ENCODE measurements at places on chromosomes 11 and 22. TPM values are rescaled to one million over a fixed set of nuclear protein-coding genes. Genes with fewer than 3 reads are reported as not detected.

Gene CABP4
- polyA plus RNA-seq: 0.31 TPM

Gene DRAP1
- 267 TPM for polyA plus RNA-seq

Gene GTSE1
- polyA plus RNA-seq: 0.80 TPM

Gene SYNGR1
- polyA plus RNA-seq: 26.4 TPM

Gene ZNRD2
- polyA plus RNA-seq: 9.4 TPM

Gene ABCC8
- 216 TPM for polyA plus RNA-seq

Gene ELFN2
- polyA plus RNA-seq: 3.3 TPM

Gene ART5
- 0.15 TPM for polyA plus RNA-seq

Gene SORL1
- 1.0 TPM for polyA plus RNA-seq

Gene PRDX5
- 403 TPM for polyA plus RNA-seq

Data from adrenal gland (tissue), 19 donors.